ENCODE measurements at places on chromosomes 2 and 18. TPM values are rescaled to one million over a fixed set of nuclear protein-coding genes. Genes with fewer than 3 reads are reported as not detected.

DNA sequence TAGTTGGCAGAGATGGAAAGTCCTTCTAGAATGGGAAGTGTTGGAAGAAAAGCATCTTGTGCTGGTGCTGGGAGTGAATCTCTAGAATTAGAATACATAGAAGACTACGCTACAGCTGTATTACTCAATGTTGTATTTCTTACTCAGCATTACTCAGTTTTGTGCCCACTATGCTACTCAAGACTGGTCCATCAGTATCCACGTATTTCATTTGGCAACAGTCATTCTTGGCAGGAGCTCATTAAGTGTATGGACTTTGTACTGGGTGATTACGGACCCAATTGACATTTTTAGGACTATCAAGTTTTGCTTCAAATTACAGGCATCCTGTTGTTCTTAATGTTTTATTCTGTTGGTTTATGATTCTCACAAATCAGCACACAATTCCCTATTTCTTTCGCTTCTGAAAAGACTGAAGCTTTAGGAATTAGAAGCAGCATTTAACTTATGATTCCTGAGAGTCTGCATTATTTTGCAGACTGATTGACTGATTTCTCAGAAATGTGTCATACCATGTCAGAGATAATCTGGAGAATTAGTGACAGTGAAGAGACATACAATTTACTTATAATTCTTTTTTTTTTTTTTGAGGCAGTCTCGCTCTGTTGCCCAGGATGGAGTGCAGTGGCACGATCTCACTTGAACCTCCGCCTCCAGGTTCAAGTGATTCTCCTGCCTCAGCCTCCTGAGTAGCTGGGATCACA is 136.9 kb downstream of the MYO3B start:
- no peak for DNase-seq

DNA sequence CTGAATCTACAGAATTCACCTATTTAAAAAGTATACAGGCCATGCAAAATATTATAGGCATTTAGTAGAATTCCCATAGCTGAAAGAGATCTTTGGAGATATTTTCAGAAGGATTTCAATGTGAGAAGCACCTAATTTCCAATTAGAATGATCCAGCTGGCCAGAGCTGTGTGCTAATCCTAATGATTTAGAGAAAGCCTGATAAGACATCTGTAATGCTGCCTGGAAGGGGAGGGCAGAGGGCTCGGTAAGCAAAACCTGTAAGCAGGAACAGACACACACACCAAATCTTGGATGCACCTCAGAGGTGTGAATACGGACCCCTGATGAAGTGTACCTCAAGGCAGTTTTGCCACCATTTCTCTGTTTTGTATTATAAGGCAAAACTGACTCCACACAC is 14.0 kb downstream of the SERTAD2 start:
- no peak for DNase-seq

GRCh38 chr18:79438898-79439627 is 43.3 kb downstream of the NFATC1 start:
- peak; percentile 79 for DNase-seq

- DNase-seq = peak; percentile 75
These were observed 655 bp downstream of the RND3 start for GRCh38 chr2:150486539-150487484.

DNA sequence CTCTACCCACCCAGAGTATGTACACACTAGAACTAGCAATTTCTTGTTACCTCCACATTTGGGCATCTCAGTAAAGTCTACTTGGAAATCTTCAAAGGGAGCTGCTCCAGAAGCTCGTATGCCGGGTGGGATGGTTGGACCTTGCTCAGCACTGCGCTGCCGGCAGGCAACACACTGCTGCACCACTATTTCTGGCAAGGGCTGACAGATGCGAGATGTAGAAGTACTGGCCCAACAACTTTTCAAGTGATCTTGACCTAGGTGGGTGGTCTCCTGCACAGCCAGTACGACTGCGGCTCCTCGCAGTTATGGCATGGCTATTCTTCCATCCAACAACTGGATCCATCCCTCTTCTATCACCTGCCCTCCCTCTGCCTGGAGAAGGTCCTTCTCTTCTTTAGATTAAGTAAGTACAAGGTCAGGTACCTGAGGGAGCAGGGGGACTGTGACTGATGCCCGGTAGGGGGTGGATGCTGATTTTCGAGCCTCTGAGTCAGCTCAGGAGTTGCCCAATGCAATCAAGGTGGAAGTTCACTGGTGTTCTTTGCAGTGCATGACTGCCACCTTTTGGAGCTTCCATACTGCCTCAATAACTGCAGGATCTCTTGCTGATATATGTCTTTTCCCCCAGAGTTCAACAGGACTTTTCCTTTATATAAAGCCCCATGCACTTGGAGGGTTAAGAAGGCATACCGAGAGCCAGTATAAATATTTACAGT is 100.4 kb upstream of the SLC1A4 start:
- no peak for DNase-seq

DNA sequence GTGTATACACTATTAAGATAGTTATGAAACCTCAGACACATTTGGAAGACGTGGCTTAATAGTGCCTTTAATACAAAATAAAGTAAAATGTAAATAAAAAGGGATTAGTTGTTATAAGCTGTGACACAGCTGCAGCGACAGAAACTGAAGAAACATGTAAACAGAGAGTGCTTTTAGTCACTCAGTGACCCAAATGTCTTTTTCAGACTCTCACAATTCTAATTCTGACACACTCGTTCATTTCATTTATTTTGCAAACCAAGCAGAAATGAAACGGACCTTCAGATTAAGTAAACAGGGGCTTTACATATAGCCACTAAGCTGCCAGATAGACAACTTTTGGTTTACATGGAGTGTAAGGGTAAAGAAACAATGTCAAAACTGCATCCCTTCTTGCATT is 181.0 kb upstream of the ETAA1 start:
- peak; percentile 3 for DNase-seq

DNA sequence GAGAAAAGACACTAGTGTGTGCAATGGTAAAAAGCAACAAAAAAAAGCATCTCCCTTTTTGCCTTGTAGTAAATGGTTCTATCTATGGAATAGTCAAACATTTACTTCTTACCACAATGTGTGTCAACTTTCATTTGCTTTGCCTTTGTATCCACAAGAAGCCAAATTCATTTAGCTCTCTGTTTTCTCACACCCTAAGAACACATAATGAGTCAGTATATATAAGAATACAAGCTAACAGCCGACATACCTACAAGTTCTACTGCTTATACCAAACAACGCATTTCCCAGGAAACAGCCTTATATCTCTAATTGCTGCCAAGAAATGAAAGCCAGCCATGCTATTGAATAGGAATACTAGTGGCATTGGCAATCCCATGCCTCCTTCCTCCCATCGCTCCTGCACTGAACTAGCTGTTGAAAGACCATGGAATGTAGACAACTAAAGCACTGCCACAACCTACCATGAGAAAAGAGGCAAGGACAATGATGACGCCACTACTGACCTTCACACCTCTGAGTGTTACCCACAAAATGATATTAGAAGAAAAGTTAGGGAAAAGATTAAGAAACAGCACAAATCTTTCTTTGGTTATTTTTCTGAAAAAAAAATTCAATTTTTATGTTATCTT is 243.9 kb downstream of the GCA start:
- DNase-seq = no peak

- DNase-seq = peak; percentile 74
These were observed 228.5 kb downstream of the GLI2 start for GRCh38 chr2:120963997-120964705.

DNA sequence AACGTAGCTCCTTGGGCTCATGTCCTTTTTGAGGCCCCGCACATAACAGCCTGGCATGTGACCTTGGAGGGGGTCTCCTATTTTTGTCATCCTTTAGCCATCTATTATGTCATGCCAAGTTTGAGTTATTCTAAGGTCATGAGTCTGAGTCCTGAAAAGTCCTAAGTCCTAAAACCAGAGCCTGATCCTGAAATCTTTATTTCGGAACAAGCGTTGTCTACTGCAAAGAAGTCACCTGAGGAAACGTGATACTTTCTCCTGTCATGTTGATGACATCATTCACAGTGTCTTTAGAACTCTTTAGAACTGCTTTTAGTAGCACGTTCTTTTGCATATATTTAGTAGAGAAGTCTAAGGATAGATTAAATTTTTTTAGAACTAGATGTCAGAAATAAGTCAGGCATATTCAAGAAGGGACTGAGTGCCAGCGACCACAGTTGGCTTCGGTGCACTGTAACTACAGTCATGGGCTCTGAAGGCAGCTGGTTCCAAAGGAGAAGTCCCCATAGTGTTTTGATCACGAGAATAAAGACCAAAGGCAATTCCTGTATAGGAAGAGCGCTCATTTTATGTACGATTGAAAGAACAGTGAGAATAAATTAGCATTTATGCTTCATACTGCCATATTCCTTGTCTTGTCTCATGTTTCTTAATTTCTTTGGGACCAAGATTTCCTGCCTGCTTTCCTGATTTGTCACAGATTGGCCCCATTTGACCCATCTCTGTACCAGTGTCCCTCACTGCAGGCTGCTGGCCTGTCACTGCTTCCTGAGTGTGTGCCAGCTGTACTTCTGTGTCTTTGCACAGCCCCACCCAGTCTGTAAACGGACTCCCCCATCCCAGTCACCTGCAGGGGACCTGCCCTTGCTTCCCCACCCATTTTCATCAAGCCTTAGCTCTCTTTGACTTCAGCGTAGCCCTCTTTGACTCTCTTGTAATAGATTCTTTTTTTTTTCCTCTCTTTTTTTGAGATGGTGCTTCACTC is 75.8 kb downstream of the ASAP2 start:
- no peak for DNase-seq

GRCh38 chr2:98177286-98177685 is 90.3 kb downstream of the VWA3B start:
- DNase-seq = no peak

DNA sequence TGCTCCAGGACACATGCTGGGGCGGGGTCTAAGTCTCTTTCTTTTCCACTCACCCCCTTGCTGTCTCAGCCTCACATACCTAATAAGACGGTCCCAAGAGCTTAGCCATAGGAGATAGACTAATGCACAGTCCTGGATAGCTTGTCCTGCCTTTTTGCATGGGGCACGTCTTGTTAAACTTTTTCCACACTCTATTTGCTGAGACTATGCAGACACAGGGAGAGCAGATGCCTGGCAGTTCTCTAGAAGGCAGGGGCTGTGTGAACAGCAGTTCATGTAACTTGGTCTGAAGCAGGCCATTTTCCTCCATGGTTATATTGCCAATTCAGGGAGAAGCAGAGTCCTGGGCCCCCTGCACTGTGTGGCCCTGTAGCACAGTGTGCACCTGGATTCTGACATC is 142.1 kb downstream of the SEPTIN10 start:
- peak; percentile 63 for DNase-seq

FRZB gene
- 38.0 TPM for total RNA-seq

CRYGD gene
- total RNA-seq = not detected

Data from tongue (tissue), 3 donors.